ENCODE measurements at places on chromosomes 6 and 20.

DNA sequence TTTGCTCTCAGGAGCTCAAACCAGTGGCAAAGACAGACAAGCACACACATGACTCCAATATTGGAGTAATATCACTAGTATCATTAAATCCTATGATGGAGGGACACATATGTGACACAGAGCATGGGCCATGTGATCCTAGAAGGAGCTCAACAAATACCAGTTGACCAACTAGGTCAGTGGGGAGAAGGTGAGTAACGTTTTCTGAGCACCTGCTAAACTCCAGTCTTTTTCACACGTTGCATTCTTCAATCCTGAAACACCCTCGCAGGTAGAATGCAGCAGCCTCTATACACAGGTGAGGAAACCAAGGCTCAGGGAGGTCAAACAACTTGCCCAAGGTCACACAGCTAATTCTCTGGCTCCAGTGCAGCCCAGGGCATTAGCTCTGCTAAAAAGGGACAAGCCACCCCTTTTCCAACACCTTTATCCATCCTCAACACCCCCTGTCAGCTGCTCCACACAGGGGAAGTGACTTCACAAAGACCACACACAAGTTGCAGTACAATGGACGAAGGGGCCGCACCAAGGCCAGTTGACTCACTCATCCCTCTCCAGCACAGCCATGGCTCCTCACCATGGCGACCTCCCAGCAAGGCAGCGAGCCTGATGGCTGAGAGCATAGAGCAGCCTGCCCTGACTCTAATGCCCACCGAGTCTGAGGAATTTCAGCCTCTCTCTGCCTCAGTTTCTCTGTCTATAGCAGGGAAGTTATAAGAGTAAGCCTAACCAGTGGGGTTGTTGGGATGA is 4.4 kb downstream of the CAPN11 start:
- no peak for DNase-seq

DNA sequence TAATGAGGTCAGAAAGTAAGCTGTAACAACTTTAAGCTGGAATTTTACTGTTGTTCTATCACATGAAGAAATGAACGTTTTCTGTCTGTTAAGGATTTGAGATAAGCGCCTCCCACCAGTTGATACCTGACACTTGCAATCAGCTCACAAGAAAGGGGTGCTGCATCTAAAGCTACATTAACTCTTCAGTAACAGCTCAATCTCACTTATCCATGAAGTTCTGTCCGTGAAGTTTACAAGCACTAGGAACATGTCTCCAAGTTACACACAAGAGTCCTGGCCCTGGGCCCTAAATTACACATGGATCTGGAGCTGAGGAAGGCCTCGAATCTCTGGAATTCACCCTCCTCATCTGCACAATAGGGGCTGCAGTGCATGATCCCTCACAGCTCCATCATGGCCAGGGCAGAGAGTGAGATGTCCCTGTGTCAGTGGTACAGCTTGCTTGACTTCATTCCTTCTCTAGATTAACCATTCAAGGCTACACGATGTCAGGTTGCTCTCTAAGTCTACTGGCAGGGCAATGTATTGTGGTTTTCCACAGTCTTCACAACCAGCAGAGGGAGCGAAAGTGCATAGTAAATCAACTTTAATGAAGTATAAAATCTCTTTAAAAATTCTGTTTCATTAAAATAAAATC is 182.4 kb upstream of the MCHR2 start:
- peak; percentile 3 for DNase-seq

- no peak for DNase-seq
These were observed 84.3 kb upstream of the FOXO3 start for GRCh38 chr6:108476376-108476775.

GRCh38 chr6:116108836-116109235 is 8.2 kb downstream of the NT5DC1 start:
- DNase-seq: no peak

DNA sequence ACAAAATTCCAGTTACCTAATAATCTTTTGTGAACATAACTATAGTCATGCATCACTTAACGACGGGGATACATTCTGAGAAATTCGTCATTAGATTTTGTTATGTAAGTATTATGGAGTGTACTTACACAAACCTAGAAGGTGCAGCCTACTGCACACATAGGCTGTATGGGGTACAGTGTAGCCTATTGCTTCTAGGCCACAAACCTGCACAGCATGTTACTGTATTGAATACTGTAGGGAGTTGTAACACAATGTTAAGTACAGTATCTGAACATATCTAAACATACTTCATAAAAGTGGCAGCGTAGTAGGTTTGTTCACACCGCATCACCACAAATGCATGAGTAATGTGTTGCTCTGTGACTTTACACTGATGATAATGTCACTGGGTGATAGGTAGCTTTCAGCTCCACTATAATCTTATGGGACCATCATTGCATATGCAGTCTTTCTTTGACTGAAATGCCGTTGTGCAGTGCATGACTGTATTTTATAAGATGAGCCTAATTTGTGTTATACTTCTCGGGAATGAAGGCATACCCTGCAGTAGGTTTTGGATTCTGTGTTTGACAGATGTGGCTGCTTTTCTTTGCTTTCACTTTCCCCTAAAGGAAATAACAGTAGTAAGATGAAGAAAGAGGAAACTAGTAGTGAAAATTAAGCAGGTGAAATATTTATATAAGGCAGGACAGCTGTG is 365.6 kb downstream of the FARS2 start:
- DNase-seq: no peak

- DNase-seq: no peak
These were observed 52.4 kb upstream of the EDN3 start for GRCh38 chr20:59247731-59248684.

GRCh38 chr20:32560989-32561830 is 23.9 kb downstream of the NOL4L start:
- no peak for DNase-seq

DNA sequence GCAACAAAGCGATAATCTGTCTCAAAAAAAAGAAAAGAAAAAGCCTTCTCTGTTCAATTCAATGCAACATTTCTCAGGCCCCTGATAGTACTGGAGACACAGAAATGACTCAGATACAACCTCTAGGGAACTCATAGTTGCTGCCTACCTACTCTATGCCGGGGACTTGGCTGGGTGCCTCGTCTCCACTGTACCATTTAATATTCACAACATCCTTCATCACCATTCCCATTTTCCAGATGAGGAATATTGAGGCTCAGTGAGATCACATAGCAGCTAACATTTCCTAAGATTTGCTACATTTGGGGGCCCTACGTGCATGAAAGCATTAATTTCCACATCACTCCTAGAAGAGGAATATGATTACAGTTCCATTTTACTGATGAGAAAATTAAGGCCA is 7.5 kb downstream of the NOL4L start:
- no peak for DNase-seq

- DNase-seq: no peak
These were observed 41.2 kb upstream of the TPBG start for GRCh38 chr6:82322386-82322785.

DNA sequence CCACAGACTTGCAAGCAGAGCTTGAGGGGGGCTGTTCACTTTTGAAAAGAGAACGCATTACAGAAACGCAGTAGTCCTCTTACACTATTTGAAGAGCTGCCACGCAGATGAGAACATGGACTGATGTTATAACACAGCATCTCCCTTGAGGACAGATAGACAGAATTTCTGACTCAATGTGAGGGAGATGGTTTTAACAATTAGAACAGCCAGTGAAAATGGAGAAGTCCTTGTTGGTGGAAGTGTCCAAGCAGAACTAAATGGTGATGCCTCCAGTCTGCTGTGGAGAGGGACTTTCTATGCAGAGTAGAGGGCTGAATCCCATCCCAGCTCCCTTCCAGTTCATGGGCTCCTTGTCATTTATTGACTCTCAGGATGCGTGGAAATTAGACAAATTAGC is 100.0 kb downstream of the RREB1 start:
- no peak for DNase-seq

GRCh38 chr20:35463455-35464300 is 8.3 kb downstream of the CEP250 start:
- DNase-seq: peak; percentile 85

DNA sequence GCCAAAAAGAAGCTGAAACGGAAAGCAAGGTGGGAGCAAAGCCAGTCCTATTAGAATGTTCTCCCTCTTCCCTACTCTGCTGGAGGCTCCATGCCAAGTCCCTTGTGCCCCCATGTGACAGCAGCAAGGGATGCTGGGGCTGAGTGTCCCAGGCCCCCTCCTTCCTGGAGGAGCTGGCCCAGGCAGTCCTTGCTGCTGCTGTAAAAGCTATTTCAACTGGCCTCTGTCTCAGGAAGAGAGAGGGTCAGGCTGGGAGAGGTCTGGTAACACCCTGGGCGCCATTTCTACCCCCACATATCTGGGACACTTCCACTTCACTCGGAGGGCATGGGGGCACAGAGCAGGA is 25.0 kb downstream of the TTBK1 start:
- no peak for DNase-seq

DNA sequence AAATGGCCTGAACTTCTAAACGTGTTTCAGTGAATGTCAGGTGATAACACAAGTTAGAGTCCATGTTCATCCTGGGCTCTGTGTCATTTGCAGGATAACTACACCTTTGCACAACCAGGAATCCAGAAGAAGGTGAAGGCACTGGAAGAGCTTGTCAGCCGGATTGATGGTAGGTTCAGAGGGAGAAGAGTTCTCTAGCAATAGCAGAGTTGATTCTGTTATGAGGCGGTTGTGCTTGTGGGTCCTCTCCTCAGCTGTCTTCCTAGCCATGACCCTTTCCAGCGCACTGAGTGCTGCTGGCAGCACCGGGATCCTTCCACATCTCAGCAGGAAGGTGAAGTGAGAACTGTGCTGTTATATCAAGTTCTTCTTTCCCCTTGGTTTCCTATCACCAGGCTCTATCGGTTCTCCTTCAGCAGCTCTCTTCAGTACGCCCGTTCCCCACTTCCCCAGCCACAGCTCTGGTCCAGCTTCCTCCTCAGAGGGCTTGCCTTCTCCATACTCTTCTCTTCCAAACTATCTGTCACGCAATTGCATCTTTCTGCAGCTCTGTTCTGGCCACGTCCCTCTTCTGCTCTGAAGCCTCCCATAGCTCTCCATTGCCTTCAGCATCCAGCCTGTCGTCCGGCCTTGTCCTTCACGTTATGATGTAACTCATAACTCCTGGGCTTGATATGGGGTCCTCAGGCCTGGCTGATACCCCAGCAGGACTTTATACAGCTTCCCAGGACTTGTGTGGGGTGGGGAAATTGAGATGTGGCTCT is 39.9 kb upstream of the RNF8 start:
- DNase-seq: no peak

- no peak for DNase-seq
These were observed 28.9 kb upstream of the CCR6 start for GRCh38 chr6:167093922-167094432.

GRCh38 chr6:163414946-163415619 is 565 bp downstream of the QKI start:
- DNase-seq: peak; percentile 24

DNA sequence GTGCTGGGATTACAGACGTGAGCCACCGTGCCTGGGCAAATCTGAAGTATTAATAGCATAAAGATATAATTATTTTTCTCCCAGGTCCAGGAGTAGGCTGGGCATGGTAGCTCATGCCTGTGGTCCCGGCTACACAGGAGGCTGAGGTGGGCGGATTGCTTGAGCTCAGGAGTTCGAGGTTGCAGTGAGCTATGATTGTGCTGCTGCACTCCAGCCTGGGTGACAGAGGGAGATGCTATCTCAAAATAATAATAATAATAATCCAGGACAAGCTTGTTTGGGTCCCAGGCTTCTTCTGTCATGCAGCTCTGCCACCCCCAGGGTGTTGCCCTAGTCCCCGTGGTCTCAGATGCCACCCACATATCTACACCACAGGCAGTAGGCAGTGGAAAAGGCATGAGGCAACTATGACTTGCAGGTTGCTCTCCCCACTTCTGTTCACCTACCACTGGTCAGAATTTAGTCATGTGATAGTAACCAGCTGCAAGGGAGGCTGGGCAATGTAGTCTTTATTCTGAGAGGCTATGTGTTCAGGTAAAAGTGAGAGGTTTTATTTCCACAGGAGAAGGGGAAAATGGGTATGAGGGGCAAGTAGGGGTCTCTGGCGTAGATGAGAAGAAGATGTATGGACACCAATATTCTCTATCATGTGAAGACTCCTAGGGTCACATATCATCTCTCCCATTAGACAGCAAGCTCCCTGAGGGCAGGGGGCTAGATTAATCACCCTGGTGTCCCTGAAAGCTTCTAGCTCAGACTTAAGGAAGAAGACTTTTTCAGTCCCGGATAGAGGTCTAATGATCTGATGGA is 25.7 kb downstream of the TCF15 start:
- DNase-seq: peak; percentile 70

DNA sequence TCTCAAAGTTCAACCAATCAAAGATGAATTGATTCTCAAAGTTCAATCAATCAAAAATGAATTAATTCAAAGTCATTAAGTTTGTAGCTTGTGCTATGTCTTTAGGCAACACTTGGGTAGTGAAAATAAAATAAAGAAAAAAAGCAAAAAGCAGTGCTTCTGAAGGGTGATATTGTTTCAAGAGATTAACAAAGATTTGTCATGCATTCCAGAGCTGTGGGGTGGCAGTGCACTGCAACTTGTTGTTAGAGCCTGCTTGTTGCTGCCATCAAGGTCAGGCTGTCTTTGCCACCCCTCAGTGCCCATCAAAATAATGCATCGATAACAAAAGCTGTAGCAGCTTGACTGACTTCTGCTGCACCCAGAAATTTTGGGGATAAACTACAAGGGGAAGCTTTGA is 128.6 kb downstream of the RNF144B start:
- no peak for DNase-seq

DNA sequence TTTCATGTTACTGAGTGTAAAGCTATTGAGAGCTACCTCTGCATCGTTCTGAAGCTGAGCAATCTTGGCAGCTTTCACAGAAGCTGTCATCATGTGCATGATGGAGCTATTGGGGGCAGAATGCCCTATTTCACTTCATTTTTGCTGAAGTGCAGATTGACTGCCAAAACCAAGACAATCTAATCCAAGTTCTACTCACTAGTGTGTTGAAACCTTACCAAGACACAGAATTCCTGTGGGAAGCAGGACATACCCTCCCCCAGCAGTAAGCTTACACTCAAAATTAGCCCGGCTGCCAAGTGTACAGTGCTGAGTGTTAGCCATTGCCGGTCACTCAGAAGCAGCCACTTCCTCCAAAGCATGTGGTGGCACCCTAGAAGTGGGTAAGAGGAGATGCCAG is 177.3 kb upstream of the TENT5A start:
- no peak for DNase-seq

- DNase-seq: no peak
These were observed 38.3 kb downstream of the SIRPA start for GRCh38 chr20:1933465-1933870.

GRCh38 chr20:10505827-10506226 is 70.7 kb downstream of the SLX4IP start:
- DNase-seq: no peak

- DNase-seq: no peak
These were observed 479.4 kb upstream of the JARID2 start for GRCh38 chr6:14766391-14766994.

Data from hematopoietic multipotent progenitor cell treated with erythropoietin and hydrocortisone succinate and interleukin-3 and kit ligand, for 8 days (in vitro differentiated cells).